Mesothelial cell of epicardium (in vitro differentiated cells): ENCODE measurements at places on chromosomes 16 and 17.
A peak's percentile ranks its signal among the peaks of the same experiment; 100 is the strongest.

GRCh38 chr16:65319621-65320231, 197.9 kb upstream of the CDH11 start:
- no peak for DNase-seq

GRCh38 chr17:27793168-27793905, 7.0 kb downstream of the NOS2 start:
- DNase-seq, result no peak

GRCh38 chr16:67022531-67023214, 6.3 kb upstream of the CBFB start:
- DNase-seq, result no peak

- no peak for DNase-seq
These were observed 7.6 kb downstream of the NOL11 start for GRCh38 chr17:67725373-67725791.

DNA sequence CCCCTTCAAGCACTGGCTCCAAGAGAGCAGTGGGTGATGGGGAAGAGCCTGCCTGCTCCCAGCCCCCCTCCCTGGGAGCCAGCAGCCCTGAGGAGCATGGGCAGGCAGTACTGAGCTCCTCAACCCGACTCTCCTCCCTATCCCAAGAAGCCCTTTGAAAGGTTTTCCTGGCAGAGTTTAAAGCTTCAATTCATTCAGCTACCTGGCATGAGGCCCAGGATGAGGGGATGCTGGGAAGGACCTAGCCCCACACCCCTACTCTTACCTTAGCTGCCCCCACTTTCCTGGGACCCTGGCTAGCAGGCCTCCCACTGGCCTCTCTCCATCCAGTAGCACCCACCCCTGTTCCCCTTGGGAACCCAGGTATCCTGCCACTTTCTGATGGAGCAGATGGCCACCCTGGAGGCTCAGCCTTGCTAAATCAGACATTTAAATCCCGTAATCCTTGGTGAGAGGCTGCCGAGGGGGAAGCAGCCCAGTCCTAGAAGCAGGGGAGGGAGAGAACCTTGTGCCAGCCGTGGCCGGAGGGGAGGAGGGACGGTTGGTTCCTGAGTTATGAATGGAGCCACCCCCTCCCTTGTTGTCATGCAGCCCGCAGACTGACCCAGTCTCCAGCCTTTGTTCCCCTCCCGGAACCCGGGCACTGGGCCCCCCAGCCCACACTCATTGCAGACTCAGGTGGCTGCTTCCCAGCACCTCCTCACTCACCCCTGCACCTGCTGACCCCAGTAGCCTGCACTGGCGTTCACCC, 17.1 kb downstream of the ATP1B2 start:
- DNase-seq, result no peak

DNA sequence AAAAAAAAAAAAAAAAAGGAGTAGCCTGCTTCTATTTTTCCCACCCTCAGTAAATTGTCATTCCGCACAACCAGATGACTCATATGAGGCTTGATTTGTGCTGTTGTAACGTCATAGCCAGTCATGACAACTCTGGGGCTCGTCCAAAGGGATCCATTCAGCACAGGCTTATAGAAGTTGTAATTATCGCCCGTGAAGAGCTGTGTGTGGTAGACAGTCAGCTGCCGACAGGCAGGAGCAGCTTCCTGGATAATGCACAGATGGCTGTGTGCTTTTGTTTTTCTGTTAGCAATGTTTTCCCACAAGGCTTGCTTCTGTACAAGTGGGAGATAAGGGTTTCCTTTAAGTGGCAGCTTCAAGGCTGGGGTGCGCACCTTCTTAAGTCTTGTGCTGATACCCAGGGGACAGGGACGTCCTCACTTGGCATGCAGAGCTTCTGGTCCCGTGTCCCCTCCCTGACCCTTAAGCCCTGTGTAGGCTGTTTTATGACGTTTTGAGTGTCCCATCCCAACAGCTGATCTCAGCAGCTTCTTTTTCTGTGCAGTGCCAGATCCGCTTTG, 26.0 kb downstream of the SNX29 start:
- no peak for DNase-seq

DNA sequence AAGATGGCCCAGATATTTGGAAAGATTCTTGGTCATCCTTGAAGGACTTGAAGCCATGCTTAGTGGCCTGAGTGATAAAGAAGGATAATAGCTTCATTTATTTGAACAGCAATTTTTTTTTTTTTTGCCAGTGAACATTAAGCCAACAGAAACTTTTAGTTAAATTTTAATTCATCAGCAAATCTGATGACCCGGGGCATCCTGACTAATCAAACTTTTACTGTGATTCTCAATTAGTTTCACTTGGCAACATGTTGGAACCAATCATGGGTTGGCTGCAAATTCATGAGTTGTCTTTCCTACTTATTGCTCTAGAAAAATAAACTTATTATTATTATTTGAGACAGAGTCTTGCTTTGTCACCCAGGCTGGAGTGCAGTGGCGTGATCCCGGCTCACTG, 74.4 kb downstream of the SHISA9 start:
- DNase-seq, result no peak

- no peak for DNase-seq
These were observed 28.2 kb downstream of the TBX4 start for GRCh38 chr17:61480414-61480807.

GRCh38 chr17:66638707-66639479, 196.0 kb upstream of the CACNG5 start:
- DNase-seq, result no peak

- DNase-seq, result no peak
These were observed 528 bp downstream of the HAGHL start for GRCh38 chr16:727291-727977.

DNA sequence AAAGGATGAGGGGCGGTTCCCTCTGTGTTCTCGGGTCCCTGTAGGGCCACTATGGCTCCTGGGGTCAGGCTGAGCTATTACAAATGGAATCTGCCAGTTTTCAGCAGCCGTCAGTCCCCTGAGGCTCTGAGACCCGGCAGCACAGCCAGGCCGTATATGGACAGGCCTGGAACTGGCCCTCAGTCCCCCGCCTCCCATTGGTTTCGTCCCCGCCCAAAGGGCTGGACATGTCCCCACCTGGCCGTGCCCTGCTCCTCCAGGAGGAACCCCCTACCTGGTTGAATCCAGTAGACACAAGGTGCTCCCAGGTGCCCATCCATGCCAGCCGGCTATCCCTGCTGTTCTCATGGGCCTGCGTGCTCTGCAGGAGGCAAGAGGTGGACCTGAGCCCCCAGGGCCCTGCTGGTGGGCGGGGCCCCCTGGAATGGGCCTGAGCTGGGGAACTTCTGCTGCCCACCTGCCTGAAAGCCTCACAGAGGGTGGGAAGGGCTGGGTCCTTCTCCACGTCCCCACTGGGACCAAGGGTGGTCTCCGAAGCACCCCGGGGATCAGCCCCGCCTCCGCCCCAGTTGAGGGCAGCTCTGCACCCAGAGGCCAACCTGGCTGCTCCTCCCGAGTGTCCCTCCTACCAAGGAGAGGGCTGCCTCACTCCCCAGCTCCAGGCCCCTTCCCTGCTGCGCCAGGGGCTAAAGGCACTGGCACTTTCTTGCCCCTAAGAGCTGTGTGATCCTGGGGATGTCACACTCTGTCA, 16.8 kb downstream of the VASN start:
- DNase-seq, result no peak

- DNase-seq, result no peak
These were observed 11.1 kb downstream of the TNS4 start for GRCh38 chr17:40490289-40490853.

- DNase-seq, result peak; percentile 76
These were observed 15.4 kb upstream of the AKAP10 start for GRCh38 chr17:19992803-19993713.

GRCh38 chr17:39073916-39074315, 77.5 kb downstream of the PLXDC1 start:
- no peak for DNase-seq

- DNase-seq, result no peak
These were observed 77.1 kb upstream of the METRNL start for GRCh38 chr17:83002118-83002805.

GRCh38 chr17:4939546-4939795, 375 bp downstream of the SLC25A11 start:
- DNase-seq, result no peak

- no peak for DNase-seq
These were observed 188.4 kb upstream of the MAF start for GRCh38 chr16:79788949-79789348.

DNA sequence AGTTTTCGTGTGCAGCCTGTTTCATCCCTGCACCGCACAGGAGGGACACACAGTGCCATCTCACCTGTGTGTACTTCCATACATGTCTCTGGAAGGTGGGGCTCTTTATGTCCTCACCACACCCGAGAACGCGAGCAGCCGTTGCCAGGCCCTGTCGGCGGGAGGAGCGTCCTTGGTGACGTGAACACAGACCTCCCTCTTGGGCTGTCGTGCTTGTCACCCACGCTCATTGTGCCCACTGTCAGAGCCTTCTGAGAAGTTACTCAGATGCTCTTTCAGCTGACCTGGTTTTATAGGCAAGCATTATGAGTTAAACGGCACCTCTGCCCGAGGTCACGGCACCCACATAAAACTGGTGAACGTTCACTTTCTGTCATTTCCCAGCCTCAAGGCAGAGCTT, 40.2 kb downstream of the ZNF750 start:
- DNase-seq, result no peak

DNA sequence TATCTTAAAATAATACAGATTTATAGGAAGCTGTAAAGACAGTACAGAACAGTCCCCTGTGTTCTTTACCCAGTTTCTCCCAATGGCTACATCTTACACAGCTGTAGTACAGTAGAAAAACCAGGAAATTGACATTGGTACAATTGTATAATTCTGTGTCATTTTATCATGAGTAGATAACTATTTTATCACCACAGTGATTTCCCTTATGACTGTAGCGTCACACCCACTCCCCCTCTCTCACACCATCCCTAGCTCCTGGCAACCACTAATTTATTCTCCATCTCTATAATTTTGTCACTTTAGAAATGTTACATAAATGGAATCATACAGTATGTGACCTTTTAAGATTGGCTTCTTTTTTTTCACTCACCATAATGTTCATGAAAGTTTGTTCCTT, 30.9 kb downstream of the CLTC start:
- DNase-seq, result no peak

DNA sequence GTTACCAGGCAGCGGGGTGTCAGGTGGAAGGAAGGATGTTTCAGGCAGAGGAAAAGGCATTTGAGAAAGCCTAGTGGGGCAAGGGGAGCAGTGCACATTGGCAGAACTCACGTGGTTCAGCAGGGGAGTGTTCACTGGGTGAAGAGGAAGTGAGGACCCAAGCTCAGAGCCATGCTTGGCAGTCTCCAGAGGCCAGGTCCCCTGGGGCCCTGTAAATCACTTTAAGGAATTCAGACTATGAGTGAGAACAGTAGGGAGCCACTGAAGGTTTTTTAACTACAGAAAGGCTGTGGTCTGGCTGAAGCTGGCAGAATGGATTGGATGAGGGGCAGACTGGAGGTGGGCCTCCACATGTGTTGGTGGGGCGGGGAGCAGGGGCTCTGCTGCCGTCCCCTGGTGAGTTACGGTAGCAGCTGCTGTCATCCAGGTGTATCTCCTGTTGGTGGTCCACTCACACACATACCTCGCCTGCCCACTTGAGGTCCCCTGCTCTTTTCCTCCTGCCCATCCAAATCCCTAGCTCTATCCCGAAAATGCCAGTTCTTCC, 5.1 kb downstream of the CLEC16A start:
- DNase-seq, result no peak

DNA sequence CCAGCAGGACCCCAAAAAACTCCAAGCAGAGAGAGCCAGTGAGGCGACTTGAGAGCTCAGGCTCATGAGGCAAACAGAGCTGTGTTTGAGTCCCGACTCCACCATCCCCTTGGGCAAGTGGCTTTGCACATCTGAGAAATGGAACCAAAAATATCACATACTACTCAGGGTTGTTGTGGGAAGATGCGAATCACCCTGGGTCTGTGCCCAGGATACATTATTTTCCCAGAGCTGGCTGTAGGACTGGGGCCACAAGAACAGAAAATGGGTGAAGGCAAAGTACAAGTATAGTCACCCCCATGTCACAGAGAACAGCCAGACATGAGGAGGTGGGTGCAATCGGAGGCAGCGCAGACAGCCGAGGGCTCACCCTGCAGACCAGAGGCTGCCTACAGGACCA, 127.3 kb downstream of the GAS7 start:
- no peak for DNase-seq

GRCh38 chr16:12643034-12643455, 160.6 kb downstream of the CPPED1 start:
- DNase-seq, result no peak

- DNase-seq, result no peak
These were observed 34.9 kb downstream of the SMARCE1 start for GRCh38 chr17:40612599-40613244.

DNA sequence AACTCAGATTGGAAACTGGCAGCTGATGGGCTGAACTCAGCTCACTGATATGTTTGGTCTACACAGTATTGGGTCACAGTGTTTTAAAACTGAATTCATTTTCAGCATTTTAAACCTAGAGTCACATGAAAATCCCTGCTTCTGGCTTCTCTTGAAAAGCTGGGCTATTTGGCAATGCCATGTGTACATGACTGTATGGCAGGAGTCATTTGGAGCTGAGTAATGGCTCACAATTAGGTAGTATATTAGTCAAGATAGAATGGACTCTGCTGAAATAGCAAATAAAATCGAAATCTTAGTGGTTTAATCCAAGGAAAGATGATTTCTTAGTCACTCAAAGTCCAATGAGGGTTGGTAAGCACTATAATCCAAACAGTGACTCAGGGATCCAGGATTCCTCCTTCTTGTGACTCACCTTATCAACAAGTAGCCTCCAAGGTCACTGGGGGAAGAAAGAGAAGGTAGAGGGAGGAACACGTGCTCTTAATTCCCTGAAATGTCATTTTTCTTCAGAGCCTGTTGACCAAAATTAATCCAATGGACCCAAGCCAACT, 13.9 kb upstream of the PMP22 start:
- no peak for DNase-seq

DNA sequence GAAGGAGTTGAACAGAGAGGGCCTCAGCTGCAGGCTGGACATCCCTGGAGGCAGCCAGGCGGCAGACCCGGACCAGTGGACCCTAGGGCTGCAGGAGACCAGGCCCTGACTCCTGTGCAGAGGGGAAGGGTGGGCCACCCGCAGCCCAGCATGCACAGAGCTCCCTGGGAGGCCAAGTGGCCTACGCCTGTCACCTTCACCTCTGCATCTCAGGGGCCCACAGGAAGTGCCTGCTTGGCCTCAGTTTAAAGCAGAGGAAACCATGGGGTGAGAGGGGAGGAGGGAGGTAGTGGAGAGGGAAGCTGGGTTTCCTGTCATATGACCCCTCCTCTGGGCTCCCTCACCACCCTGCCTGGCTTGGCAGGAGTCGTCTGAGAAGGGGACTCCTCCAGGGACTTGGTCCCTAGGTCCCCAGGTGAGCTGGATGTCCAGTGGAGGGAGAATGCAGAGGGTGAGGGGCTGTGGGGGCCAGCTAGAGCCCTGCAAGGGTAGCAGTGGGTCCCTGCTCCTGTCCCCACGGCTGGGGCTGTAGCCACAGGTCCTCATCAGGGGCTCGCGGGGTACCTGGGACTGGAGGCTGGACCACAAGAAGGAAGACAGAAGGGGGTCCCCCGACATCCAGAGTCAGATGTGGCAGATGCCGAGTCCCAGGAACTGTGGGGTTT, at the start of gene TMC8:
Gene TMC8 (plus strand): TSS at position 335 of the 665 bp plus-strand sequence. CDS start 818 bp downstream, outside the sequence.
- DNase-seq, result no peak
